ENCODE measurements at places on chromosomes 12 and 14. TPM values are rescaled to one million over a fixed set of nuclear protein-coding genes. Genes with fewer than 3 reads are reported as not detected.

- DNase-seq: no peak
Observed at GRCh38 chr14:40697231-40697630, 909.4 kb upstream of the LRFN5 start.

DNA sequence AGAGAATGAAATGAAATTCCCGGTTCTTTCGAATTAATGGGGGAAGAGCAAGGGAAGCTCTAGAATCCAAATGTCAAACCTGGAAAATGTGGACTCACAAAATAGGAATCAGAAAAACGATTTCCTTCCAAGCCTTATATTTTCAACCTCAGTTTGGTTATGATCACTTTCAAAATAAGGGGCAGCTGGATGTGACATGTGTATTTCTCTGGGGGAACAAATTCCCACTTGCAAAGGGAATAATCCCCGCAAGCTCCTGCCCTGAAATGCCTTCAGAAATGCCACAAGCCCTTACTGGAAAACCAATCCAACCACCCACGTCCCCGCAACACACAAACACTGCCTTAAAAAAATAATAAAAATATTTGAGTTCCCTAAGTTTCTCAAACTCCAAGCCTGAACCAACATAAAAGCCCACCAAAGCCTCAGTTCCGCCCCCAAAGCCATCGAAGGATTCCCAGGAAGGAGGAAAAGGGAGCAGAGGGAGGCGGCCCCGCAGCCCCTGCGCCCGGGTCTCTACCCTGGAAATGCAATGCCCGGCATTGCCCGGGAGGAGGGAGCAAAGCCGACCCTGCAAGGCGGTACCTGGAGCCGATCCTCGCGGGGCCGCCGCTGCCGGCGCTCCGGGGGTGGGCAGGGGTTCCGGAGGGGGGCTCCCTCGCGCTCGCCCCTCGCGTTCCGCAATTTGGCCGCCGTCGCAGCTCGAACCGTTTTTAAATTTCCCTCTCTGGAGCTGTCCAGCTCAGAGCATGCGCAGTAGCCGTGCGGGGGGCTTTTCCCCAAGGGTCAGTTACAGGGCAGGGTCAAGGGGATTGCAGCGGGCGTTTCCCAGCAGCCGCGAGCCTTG, at the start of gene FOXN4:
FOXN4 (minus strand) TSS at position 751 of the 847 bp plus-strand sequence. CDS start 963 bp downstream, outside the sequence.
- peak; percentile 82 for DNase-seq

The ESPL1 gene
- 52.7 TPM for total RNA-seq

GRCh38 chr14:79568594-79568993, 642.7 kb downstream of the DIO2 start:
- DNase-seq: no peak
